Osteocyte (in vitro differentiated cells): ENCODE measurements at places on chromosomes 5 and 9.

DNA sequence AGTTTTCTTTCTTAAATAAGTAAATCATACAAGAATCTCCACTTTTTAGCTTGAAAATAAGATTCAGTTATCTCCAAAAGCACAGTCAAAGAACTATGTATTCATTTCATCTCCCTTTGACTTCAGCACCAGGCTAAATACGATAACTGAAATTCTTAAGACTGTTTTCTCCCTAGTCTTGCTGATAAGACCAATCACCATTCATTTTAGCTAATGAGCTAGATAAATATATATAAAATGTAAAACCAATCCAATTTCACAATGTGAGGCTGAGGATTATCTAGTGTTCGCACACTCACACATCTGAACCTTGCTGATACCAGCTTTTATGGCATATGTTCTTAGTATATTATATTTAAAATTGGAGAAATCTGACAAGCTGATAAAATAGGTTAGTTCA lies 17.3 kb upstream of the ZNF622 start:
- no peak for DNase-seq

GRCh38 chr9:136684799-136685198 lies 2.5 kb downstream of the AGPAT2 start:
- no peak for DNase-seq

- DNase-seq: no peak
Measured at GRCh38 chr9:77523891-77524290, 124.2 kb downstream of the GNA14 start.

GRCh38 chr5:155649666-155650065 lies 636.1 kb downstream of the KIF4B start:
- no peak for DNase-seq

DNA sequence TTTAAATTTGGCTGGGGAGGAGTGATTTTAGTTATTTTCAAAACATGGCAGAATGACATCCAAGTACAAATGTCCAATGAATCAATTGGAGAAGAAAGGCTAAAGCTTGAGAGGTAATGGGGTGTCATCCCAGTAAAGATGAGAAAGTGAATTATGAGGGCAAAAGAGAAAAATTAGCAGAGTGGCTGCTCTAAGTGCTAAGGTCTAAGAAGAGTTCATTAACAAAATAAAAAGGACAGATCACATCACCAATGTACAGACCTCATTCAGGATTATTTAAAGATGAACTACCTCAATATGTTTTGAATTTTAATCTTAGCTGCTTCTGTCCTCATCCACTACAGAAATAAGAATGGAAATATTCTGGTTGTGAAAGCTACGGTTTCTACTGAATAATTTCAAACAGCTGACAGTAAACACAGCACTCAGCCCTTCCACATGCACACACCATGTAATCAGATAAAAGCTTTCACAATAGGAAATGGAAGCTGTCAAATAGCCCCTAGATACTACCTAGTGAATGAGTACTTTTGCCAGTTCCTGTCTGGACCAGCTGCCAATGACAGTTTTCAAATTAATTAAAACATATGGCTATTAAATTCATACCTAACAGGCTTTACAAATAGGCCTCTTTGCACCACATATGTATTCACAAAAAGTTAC lies 171.5 kb downstream of the SSBP2 start:
- no peak for DNase-seq

DNA sequence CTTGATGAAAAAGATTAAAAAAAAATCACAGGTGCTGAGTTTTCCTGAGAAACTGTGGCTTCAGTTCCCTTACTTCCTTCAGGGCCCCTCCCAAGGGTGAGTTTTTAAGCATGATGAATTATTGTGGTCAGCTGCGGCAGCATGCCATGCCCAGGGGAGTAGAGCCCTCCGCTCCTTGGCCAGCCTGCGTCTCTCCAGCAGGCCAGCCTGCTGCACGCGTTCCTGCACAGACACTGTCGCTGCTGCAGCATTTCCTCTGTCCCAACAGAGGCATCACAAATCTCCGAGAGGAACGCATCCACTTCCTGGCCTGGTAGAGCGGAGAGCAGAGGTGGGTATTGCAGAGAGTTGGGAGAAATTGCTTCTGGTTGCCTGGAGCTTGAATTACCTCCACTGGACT lies 26.1 kb upstream of the GLRA1 start:
- no peak for DNase-seq

GRCh38 chr5:6236858-6237481 lies 141.4 kb downstream of the MED10 start:
- peak; percentile 56 for DNase-seq

- DNase-seq: no peak
Measured at GRCh38 chr5:16656561-16657191, 39.9 kb upstream of the RETREG1 start.

DNA sequence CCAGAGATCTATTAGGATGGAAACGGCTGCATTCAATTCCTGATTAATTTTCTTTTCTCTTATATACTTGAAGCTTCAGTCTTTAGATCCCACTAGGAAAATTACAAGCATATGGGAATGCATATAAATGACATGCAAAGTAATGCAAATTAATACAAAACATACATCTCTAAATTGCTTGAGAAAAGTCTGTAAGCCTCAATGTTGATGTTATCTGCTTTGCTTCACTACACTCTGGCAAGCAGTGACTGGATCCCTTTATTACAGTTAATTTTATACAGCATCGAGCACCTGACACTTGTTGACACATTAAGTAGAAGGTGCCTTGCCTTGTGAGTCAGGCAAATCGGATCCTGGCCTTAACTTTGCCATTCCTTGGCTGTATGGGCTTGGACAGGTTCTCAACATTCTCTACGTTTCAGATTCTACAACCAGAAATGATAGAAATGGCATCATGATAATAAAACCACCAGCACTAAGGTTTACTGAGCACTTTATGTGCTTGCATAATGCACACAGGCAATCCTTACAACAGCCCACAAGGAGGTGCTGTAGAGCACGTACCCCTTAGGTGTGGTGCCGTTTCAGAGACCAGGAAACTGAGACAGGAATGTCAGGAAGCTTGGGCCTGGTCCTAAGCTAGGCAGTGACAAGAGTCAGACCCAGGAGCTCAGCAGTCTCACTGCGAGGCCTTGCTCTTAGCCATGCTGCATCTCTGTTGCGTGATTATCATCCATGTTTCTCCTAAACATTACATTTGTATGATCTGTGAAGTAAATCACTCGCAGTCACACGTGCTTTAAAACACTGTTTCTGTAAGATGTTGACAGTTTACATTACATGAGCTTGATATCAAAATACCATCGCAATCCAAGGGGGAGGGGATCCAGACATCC lies 2.7 kb downstream of the GCNT4 start:
- DNase-seq: no peak

GRCh38 chr9:35904338-35904737 lies 1.7 kb upstream of the HRCT1 start:
- no peak for DNase-seq

GRCh38 chr9:15142878-15143534 lies 164.0 kb downstream of the TTC39B start:
- no peak for DNase-seq

DNA sequence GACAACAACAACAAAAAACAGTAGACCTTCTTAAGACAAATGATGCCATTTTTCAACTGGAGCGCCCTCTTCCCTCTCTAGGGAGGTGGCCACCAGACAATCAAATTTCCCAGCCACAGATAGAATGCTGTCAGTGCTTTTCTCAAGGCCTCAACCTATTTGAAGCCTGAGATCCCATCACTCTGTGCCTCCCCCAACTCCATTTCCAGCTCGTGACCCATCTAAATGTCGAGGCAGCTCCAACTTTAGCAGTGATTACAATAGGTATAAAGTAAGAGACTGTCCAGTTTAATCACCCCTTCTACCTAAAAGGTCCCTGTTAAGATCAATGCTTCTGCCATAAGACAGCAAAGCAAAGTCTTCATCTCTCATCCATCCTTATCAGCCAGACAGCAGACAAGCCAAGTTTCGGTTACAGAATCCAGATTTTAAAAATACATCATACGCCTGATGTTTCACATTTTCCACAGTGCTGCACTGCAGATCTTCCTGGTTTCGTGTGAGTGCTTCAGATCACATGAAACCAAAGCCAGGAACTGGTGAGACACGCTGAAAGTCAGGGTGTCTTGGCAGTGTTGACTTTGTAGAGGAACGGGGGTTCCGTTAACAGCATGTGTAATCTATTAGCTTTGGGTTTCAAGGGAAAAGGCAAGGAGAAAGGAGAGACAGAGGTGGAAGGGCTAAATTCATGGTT lies 447.8 kb downstream of the ENC1 start:
- DNase-seq: no peak

DNA sequence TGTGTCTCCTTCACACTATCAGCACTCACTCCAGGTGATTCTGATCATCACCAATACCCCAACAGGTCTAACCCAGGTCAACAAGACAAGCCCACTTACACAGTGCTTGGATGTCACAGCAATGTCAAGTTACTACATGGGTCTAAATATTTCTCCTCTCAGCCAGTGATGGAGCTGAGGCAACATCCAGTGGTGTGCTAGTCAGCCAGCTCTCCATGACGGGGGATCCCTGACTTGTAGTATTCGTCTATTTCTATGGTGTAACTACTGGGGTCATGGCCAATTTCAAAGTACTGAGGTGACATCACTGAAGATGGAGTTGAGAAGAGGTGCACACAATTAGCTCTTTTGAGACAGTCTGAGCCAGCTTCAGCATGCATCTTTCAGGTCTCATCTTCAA lies 31.1 kb downstream of the ADRB2 start:
- DNase-seq: no peak

- DNase-seq: no peak
Measured at GRCh38 chr5:168401880-168402279, 84.4 kb upstream of the RARS1 start.

DNA sequence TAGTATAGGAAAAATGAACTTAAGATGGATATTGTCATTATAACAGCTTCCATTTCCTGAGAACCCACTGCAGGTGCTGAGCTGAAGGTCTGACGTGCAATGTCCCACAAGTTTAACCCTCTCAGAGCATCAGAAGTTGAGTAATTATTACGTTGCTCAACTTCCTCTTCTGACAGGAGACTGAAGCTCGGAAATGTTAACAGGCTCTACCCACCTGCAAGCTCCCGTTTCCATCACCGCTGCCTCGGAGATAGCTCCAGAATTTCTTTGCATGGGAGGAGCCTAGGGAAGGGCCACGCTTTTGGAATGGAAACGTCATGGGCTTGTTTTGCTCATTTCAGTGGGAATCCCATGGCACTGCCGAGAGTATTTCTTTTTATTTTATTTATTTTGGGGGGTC lies 1.0 kb upstream of the NTMT1 start:
- no peak for DNase-seq

- no peak for DNase-seq
Measured at GRCh38 chr9:129175515-129175824, 2.6 kb downstream of the IER5L start.

DNA sequence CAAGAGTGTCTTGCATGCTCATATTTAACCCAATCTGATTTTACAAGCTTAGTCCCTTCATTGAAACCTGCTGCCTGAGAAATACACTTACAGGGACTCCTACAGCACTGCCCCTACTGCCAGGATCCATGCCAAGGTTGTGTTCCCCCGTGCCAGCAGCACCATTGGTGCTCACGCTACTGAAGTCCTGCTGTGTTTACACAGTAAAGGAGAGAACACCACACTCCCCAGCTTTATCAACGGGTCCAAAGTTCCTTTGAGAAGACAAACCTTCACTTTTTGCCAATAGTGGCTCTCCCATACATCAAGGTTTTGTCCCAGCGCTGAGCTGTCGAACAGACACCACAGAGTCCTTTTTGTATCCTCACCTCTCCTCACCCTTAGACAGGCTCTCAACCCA lies 155.1 kb upstream of the WWC1 start:
- DNase-seq: no peak

DNA sequence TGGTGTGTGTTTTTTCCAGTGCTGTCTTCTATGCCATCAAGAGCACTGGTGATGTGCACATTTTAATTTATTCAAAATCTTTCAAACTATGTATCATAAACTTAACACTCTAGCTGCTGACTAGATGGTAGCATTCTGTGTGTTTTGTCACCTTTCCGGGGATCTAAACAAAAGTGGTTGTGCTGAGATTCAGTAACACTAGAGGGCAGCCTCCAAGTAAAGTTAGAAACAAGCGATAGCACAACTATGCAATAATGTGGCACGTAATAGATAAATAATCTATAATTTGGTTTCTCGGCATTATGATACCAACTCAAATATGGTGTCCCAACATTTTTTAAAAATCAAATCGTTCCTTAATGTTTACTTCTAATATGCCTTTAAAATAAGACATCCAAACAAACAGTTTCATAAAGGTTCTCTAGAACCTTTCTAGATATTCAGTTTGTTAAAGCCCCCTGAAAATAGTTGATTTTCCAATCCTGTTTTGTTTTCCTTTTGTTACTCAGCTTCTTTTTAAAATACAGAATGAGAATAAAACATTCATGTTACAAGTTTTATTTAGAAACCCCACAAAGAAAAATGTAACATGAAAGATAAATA lies 16.9 kb downstream of the SEMA6A start:
- no peak for DNase-seq

GRCh38 chr5:158287643-158288271 lies 428.8 kb upstream of the CLINT1 start:
- no peak for DNase-seq

DNA sequence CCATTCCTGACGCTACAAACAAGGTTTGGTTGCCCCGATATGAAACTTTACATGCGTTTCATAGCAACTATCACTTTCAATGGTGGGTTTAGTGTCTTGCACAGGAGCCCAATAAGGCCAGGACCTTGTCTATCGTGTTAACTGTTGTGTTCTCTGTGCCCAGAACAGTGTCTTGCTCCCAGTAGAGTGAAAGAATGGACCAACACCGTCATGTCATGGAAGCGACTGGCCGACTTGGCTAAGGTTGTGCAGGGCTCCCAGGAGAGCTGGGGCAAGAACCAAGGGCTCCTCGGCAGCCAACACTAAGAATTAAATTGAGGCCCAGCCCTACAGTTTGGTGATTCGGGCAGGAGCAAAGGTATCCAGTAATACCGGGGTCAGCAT lies 498 bp upstream of the ARHGEF37 start:
- no peak for DNase-seq

DNA sequence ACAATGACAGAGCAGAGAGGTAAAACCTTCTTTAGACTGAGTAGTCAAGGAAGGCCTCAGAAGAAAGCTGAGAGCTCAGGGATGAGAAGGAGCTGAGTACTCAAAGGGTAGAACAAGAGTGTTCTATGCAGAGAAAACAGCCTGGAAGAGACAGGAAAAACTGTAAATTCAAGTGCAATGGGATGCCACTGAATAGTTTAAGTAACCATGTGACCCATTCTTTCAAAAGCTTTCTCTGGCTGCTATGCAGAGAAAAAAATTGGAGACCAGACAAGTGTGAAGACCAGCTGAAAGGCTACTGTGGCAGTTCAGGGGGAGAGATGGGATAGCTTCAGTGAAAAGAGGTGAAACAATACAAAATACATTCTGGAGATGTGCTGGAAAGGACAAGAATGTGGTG lies 61.3 kb upstream of the RNF38 start:
- DNase-seq: no peak

GRCh38 chr5:68991279-68992084 lies 102.3 kb upstream of the SLC30A5 start:
- DNase-seq: no peak
